Peyer's patch (tissue), 4 donors: ENCODE measurements at places on chromosomes 6 and 20. TPM values are rescaled to one million over a fixed set of nuclear protein-coding genes. Genes with fewer than 3 reads are reported as not detected.

CYP21A2 gene
- 1.2 TPM for total RNA-seq

- no peak for DNase-seq
Measured at GRCh38 chr6:165186041-165186440, 123.4 kb downstream of the C6orf118 start.

LZTS3 gene
- 31.4 TPM for total RNA-seq

MEP1A gene
- 748 TPM for total RNA-seq

CALHM6 gene
- 2.0 TPM for total RNA-seq

ABRACL gene
- 50.4 TPM for total RNA-seq

GRCh38 chr6:5034328-5034727, 30.5 kb upstream of the RPP40 start:
- DNase-seq = no peak

MPIG6B gene
- not detected for total RNA-seq

DNA sequence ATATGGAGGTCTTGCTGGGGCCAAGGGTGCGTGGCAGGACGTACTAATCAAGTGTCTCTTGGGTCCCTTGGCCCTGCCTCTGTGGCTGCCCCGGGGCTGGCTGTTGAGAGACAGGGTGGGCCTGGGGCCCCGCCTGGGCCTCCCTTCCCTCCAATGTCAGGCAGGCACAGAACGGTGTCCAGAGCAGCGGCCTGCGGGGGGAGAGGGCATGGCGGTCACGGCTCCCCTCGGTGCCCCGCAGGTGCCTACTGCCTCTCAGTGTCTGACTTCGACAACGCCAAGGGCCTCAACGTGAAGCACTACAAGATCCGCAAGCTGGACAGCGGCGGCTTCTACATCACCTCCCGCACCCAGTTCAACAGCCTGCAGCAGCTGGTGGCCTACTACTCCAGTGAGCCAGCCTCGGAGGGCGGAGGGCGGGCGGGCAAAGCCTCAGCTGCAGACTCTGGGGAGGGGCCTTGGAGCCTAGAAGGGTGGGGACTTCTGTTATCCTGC, 50.0 kb downstream of the SRC start:
- DNase-seq = no peak

RUNX2 gene
- 1.4 TPM for total RNA-seq

DNA sequence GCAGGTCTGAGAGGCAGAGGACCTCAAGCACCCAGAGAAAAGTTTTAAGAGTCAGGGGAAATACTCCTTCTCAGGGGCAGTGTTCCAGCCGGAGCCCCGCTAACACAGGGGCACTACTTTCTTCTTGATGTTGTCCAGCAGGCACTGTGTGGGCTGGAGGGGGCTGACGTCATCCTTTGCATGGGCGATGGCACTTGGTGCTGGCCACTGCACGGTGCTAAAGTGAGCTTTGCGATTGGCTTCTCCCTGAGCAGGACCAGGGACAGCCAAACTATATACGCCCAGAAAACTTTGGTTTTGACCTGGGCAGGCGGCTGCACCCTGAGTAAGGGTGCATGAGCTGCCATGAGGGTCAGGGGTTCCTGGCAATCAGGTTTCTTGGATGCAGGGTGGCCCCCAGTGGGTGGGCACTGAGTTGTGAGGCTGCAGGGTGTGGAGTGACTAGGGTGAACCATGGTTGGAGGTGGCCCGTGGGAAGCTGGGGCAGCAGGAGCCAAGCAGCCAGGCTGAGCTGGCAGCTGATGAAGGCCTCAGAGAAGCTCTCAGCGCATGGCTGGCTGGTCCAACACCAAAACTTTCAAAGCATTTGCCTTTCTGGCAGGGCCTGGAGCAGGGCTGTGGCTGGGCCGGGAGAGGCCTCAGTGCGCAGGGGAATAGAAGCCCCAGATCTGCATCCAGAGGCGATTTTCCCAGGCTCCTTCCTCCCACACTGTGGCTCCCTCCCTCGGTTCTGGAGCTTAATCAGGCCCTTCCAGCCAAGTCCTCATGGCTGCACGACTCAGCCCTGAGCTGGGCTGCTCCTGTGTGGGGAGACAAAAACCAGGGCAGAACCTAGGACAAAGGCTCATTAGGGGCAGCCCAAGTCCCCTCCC, 18.3 kb downstream of the MRPS18A start:
- DNase-seq = no peak

VSX1 gene
- total RNA-seq = not detected

DNA sequence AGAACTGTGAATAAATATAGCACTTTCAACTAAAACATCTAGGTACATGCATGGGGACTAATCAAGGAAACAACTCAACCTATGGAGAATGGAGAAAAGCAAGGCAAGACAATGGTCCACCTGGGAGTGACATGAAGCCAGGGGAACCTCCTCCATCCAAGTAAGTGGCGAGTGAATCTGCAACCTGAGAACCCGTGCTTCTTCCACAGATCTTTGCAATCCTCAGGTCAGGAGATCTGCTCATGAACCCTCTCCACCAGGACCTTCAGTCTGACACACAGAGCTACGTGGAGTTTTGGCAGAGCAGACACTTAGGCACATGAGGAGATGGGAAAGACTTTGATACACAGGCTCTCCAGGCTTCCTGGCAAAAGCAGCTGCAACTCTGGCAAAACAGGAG, 58.8 kb upstream of the KHDRBS2 start:
- DNase-seq = no peak

GRCh38 chr6:112912416-112913101, 565.4 kb downstream of the RFPL4B start:
- no peak for DNase-seq

GRCh38 chr6:143746202-143747119, 68.7 kb downstream of the PHACTR2 start:
- DNase-seq = no peak

ADGB gene
- not detected for total RNA-seq

NFS1 gene
- total RNA-seq = 53.1 TPM

DNA sequence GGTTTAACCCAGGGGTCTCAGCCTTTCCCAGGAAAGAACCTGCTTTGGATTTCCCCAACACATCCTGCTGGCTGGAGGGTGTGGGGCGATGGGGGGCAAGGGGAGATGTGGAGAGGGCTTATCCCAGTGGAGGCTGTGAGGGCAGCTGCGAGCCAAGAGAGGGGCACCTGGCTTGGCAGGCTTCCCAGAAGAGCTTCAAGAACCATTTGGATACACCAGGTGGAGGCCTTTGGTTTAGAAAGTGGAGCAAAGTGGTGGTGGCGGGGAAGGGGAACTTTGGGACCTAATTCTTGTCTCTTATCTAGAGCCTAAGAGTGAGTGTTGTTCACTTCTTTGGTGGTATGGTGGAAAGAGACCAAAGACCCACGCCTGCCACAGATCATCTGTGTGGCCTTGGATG, 12.4 kb downstream of the CD40 start:
- DNase-seq = no peak

PTCRA gene
- total RNA-seq = not detected

- DNase-seq = no peak
Measured at GRCh38 chr20:19718880-19719279, 39.2 kb upstream of the RIN2 start.

DNA sequence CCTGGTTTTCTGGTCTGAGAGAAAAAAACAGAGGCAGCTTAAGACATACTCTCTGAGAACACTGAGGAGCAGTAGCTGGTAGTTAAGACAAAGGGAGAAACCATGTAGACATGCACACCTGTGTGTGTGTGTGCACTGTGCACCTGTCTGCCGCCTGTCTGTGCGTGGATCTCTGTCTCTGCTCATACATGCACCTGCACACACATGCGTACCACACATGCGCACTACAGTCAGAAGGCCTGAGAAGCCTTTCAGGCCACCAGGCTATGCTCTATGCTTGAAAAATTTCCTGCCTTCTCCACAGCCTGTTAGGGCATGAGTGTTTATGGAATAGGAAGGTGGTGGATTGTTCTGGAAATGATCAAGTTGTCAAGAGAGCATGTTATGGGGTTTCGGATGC, 103.5 kb downstream of the CDH4 start:
- no peak for DNase-seq

DNA sequence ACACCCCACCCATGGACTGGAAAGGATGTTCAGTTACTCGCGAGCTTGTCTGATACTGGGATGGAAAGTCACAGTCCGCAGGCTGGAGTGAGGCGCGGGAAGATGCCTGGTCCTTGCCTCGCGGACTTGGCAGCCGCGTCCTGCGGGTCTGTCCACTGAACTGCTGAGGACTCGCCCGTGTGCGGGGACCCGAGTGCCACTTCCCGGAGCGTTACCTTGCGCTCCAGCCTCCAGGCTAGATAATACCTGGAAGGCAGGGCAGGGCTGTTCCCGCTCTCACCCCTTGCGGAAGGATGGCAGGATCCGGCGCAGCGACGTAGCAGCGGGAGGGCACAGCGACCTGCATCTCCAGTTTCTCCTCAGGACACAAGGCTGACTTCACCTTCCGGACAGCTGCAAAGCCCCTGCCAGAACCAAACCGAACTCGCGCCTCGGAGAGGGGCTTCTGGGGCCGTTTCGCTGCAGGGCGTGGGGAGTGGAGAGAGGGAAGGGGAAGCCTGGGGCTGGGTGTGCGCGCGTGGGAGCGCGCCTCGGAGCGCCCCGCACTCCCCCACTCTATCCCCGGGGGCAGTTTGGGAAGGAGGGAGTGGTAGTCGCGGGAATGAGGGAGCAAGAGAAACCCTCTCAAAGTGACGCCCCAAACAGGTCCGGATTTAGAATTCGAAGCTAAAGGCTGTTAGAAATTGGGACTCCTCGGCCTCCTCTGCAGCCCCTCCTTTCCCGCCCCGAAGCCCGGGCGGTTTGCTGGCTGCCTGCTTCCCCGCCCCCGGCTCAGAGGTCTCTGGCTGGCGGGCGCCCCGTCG, at the start of gene KCNQ5:
KCNQ5 (plus strand) TSS at position 774 of the 803 bp plus-strand sequence.
- peak; percentile 51 for DNase-seq

- no peak for DNase-seq
Measured at GRCh38 chr6:116714296-116714695, 33.3 kb downstream of the KPNA5 start.

- no peak for DNase-seq
Measured at GRCh38 chr20:5590899-5591298, 159.3 kb upstream of the SHLD1 start.

PGC gene
- not detected for total RNA-seq

RAD21L1 gene
- not detected for total RNA-seq

DNA sequence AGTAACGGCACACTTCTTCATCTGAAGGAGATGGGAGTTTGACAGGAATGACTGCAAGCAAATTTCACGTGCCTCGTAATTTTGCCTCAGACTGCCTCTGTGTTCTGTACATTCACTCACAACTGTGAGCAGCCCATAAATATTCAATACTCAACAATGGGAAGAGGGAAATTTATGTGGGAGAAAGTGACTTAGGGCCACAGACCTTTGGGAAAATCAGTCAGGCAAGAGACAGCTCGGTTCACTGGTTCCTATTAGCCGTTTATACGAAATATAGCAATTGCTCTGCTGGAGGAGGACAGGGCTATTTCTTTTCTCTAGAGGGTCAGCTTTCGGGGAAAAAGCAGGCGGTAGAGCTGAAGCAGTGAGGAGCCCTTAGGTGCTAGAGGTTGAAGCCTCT, 28.0 kb downstream of the OPN5 start:
- DNase-seq = no peak

CGA gene
- not detected for total RNA-seq

- no peak for DNase-seq
Measured at GRCh38 chr20:24786111-24786495, 163.0 kb upstream of the CST7 start.

GRCh38 chr6:54697424-54697823, 149.1 kb upstream of the FAM83B start:
- no peak for DNase-seq

- no peak for DNase-seq
Measured at GRCh38 chr6:11822346-11822745, 43.7 kb upstream of the ADTRP start.

ADTRP gene
- 187 TPM for total RNA-seq

DNA sequence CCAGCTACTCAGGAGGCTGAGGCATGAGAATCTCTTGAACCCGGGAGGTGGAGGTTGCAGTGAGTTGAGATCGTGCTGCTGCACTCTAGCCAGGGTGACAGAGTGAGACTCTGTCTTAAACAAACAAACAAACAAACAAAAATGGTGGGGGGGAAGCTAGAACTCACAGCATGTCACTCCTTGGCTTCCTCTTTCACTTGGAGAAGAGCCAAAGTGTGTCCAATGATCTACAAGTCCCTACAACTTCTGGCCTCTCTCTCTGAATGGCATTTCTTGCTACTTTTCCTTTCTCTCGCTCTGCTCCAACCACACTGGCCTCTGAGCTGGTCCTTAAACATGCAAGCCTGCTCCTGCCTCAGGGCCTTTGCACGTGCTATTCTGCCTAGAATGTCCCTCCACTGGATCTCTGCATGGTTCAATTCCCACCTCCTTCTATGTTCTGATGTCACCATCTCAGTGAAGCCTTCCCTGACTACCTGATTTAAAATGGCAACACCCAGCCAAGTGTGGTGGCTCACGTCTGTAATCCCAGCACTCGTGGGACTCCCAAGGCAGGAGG, 8.1 kb downstream of the TLDC2 start:
- DNase-seq = no peak

GRCh38 chr20:30286157-30286556, 971.3 kb upstream of the DEFB115 start:
- DNase-seq = no peak

DNA sequence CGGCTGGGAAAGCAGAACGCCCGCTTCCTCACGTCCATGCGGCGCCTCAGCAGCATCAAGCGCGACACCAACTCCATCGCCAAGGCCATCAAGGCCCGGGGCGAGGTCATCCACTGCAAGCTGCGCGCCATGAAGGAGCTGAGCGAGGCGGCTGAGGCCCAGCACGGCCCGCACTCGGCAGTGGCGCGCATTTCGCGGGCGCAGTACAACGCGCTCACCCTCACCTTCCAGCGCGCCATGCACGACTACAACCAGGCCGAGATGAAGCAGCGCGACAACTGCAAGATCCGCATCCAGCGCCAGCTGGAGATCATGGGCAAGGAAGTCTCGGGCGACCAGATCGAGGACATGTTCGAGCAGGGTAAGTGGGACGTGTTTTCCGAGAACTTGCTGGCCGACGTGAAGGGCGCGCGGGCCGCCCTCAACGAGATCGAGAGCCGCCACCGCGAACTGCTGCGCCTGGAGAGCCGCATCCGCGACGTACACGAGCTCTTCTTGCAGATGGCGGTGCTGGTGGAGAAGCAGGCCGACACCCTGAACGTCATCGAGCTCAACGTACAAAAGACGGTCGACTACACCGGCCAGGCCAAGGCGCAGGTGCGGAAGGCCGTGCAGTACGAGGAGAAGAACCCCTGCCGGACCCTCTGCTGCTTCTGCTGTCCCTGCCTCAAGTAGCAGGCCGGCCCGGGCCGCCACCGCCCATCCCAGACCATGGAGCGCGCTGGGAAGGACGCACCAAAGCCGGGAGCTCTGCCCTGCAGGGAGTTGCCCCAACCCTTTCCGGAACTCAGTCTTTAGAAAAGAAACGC, 36.7 kb downstream of the STX11 start:
- DNase-seq = no peak

TCP11 gene
- not detected for total RNA-seq

DNA sequence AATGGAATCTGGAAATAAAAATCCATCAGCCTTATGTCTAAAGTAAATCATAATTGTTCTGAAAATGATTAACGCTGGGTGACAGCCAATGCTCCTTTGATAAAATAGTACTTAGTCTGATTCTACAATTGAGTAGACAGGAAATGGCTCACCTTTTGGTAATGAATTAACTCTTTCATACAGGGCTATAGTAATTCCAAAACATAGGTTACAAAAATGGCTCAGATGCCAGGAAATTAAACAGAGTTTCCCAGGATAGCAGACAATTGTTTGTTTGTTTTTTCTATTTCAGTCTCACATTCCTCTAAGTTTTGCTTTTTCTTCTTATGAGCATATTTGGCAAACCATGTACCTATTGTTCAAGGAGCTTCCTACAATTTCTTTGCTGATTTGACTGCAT, 257.2 kb upstream of the EPHA7 start:
- no peak for DNase-seq
